Left renal pelvis (tissue), 4 donors: ENCODE measurements at places on chromosomes 4 and X. TPM values are rescaled to one million over a fixed set of nuclear protein-coding genes. Genes with fewer than 3 reads are reported as not detected.

PHKA2 gene
- polyA plus RNA-seq: 86.4 TPM

- no peak for DNase-seq
These were observed 167.8 kb upstream of the LDB2 start for GRCh38 chr4:17066236-17066635.

GRIA2 gene
- 1.9 TPM for polyA plus RNA-seq

DNA sequence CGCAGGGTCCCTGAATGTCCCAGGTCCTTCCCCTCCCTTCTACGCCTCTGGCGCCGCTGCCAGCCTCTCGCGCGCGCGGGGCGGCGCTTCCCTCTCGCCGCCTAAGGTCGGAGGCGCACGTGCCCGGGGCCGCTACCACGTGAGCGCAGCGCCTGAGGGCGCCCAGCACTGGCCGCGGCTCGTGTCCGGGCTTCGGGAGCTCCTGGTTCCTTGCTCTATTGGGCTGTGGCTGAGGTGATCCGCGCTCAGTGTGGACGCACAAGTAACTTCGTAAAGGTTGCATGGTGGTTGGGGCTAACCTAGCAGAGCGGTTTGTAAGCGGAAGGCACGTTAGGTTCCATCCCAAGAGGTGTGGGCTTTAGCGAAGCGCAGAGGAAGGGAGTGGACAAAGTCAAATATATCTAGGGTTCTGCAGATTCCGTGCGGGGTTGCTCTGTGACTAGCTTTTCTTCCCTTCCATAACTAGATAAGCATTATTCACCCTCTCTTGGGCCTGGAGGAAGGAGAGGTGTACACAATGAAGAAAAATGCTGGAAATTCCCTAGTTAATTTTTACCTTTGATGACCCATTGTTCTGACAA is 1.8 kb downstream of the TLL1 start:
- DNase-seq: no peak

- no peak for DNase-seq
These were observed 78.0 kb upstream of the CLNK start for GRCh38 chr4:10762561-10762960.

- DNase-seq: no peak
These were observed 140.8 kb upstream of the GATB start for GRCh38 chr4:151901631-151902030.

GRCh38 chrX:44903830-44904530 is 31.0 kb downstream of the KDM6A start:
- no peak for DNase-seq

VCX3A gene
- polyA plus RNA-seq: not detected

DNA sequence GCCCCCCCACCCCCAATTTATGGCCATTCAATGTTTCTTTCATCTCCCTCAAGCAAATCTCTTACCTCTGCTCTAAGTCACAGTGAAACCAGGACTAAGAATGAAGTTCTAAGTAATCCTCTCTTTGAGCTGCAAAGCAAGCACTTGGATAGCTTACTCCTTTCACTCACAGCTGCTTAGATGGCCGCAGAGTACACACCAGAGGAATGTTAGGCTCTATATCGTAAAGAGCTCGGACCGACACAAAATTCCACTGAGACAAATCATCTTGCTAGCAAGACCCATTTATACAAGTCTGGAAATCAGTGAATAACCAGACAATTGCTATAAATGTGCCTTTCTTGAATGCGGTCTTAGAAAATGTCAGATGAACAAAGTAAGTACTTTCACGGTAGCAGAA is 135.0 kb downstream of the IDS start:
- DNase-seq: no peak

- no peak for DNase-seq
These were observed 176.7 kb downstream of the SH3BGRL start for GRCh38 chrX:81378560-81378959.

GRCh38 chrX:34546366-34546765 is 110.7 kb downstream of the TMEM47 start:
- no peak for DNase-seq

DNA sequence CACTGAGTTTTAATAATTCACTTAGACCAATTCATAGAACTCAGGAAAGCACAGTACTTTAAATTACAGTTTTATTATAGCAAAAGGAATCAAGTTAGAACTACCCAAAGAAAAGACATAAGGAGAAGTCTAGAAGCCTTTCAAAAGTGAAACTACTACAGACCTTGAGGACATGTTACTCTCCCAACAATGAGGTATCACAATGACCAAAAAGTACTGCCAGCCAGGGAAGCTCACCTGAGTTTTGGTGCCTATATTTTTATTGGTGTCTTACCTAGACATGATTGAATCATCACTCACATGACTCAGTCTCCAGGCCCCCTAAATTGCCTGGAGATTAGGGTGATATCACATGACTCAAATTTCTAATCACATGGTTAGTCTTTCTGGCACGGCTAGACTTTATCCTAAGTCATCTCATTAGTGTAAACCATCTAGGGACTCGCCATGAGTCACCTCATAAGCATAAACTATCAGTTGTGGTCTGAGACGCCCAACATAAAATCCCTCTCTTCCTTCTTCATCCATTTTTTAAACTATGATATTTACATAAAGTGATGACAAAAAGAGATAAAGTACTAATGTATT is 372.3 kb downstream of the TMA16 start:
- DNase-seq: no peak

DNA sequence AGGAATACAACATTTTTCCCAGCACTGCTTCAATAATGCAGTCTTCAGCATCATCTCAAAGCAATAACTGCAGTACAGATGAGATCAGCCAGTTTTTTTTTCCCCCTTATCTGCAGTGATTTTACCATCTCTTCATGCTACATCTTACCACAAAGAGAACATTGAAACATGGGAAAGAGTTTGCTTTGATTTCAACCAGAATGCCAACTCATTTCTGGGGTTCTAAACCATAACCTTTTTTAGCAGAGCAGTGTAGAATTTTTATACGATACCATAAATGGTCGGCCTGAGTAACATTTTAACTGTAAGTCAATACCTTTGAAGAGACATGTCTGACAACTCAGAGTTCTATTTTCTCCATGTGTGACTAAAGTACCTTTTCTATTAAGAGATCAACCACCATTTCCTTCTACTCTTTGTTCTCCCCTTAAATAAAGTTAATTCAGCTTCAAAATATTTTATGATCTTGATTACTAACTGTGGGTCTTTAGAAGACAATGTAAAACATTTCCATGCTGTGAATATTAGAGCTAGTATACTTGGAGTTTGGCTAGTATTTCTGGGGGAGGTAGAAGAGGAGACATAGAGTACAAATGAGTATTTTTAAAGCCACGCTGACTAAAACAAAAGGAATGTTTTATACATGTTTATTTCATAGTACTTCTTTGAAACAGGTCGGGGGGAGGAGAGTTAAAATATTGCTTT is 69.1 kb downstream of the TET2 start:
- no peak for DNase-seq

MAGEB1 gene
- polyA plus RNA-seq: not detected

GRCh38 chr4:98997166-98997565 is 1.6 kb downstream of the METAP1 start:
- no peak for DNase-seq

P2RY10 gene
- polyA plus RNA-seq: 0.26 TPM

MXD4 gene
- polyA plus RNA-seq: 45.9 TPM

DNA sequence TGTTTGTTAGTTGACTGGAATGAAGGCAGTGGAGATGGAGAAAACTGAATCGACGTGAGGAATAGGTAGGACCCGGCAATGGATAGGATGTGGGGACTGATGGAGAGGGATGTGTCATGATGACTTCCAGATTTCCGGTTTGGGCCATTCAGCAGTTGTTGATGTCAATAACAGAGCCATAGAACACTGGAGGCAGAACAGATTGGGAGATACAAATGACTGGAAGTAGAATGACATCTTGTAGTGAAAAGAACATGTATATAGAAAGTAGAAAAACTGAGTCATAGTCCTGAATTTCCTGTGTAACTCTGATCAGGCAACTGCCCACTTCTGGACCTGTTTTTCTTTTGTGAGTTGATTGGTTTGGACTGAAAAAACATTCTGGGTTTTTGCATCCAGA is 24.5 kb downstream of the CETN2 start:
- no peak for DNase-seq

DNA sequence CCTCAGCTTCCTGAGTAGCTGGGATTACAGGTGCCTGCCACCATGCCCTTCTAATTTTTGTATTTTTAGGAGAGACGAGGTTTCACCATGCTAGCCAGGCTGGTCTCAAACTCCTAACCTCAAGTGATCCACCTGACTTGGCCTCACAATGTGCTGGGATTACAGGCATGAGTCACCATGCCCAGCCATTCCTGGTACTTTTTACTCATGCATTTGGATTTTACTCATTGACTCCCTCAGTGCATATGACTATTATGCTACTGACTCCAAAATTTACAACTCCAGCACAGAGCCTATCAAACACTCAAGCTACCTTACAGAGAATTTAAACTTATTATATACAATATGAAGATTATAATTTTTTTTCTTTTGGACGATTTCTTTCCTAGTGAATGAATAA is 199.9 kb downstream of the CXXC4 start:
- DNase-seq: no peak

- no peak for DNase-seq
These were observed 71.8 kb downstream of the C4orf33 start for GRCh38 chr4:129167640-129168260.

GRCh38 chrX:34238896-34239295 is 106.8 kb upstream of the FAM47A start:
- DNase-seq: no peak

GRCh38 chrX:153768311-153769157 is 4.5 kb downstream of the PLXNB3 start:
- DNase-seq: no peak

DNA sequence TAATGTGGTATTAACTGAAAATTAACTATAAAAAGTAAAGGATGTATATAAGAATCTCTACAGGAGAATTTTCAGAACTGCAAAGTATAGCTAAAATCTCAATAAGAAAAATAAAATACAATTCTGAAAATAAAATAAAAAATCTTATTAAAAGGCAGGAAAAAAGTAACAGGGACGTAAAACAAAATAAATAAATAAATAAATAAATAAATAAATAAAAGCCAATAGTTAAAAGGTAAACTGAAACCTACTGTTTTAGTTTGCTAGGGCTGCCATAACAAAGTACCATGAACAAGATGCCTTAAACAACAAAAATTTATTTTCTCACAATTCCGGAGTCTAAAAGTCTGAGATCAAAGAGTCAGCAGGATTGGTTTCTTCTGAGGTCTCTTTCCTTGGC is 140.6 kb downstream of the SPANXA1 start:
- no peak for DNase-seq

DNA sequence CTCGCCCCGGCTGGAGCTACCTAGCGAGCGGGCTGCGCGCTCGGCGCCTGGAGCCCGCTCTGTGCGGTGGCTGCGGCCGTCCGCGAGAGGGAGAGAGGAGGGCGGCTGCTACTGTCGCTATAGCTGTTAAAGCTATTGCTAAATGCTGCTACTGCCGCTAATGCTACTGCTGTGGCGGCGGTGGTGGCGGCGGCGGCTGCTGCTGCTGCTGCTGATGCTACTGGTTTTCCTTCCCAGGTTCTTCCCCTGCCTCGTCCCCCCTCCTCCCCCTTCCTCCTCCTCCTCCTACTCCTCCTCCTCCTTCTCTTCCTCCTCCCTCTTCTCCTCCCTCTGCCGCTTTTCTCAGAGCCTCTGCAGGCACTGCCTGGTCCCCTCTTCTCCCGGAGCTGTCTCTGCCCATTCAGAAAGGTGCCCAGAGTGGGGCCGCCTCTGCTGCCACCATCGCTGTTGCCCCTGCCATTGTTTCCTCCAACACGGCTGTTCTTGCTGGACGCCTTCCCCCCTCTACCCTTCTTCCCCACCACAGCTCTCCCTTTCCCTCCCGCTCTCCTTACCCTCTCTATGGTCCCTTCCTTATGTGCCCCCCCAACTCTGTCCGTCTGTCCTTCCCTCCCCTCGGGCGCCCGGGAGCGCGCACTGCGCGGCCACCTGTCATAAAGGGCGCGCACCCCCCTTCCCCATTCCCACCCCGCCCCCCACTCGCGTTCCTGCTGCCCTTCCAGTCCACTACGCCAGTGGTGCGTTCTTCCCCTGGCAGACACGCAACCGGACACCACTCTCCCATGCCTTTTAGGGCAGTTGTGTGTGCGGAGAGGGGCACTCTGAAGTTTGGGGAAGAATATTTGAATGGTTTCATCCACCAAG is at the start of gene NEXMIF:
Gene NEXMIF (minus strand): TSS at position 228 of the 864 bp plus-strand sequence.
- DNase-seq: no peak

- no peak for DNase-seq
These were observed 723 bp downstream of the TMEM192 start for GRCh38 chr4:165111906-165112367.

- DNase-seq: no peak
These were observed 7.8 kb downstream of the FRG2 start for GRCh38 chr4:190019023-190019858.

GRCh38 chrX:107547621-107548020 is 80.7 kb upstream of the PRPS1 start:
- no peak for DNase-seq
